Left forelimb (tissue), 1 donor: ENCODE measurements at places on chromosomes 1 and 21.

DNA sequence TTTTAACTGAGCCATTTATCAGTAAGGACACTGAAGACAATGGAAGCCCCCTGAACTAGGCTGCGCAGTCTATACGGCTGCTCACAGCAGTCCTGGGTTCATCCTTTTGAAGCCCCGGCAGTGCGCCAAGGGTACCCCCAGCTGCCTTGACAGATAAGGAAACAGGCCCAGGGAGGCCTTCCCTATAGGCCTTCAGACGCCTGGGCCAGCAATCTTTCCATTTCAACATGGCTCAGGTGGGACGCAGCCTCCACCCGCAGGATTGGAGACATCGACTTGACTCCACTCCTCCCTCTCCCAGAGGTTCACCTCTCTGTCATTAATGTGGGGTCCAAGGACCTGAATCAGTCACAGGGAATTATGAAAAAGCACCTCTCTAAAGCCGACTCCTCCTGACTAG lies 2.8 kb upstream of the LYPD8 start:
- DNase-seq: no peak

DNA sequence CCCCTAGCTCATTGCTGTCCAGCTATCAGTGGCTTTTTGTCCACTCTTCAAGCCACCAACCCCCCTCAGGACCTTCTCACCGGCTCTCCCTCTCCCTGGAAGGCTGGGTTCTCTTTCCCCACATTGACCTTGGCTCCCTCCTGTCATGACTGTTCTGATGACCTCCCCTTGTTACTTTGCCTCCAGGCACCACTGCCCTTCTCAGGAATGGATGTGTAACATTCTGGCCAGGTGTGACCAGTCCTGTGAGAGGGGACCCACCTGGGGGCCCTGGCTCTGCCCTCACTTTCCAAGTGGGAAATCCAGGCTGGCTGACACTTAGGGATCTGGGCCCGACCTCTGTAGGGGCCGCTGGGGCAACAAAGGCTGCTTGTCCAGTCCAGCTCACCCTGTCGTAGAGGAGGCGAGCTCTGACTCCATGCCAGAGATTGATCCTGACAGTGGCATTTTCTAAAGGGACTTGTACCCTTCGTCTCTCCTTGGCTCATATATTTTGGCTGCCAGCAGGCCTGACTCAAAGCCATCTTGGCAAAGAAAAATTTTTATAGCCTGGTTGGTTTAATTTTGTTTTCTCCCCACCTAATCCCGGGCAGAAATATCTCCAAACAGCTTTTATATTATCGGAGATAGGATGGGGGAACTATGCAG lies 37.9 kb upstream of the USP24 start:
- no peak for DNase-seq

- peak; percentile 72 for DNase-seq
These were observed 17.6 kb downstream of the FAM177B start for GRCh38 chr1:222754366-222755139.

- DNase-seq: peak; percentile 72
These were observed 1.1 kb upstream of the PRRX1 start for GRCh38 chr1:170662561-170663403.

GRCh38 chr21:25459365-25459764 lies 147.9 kb downstream of the MRPL39 start:
- no peak for DNase-seq

DNA sequence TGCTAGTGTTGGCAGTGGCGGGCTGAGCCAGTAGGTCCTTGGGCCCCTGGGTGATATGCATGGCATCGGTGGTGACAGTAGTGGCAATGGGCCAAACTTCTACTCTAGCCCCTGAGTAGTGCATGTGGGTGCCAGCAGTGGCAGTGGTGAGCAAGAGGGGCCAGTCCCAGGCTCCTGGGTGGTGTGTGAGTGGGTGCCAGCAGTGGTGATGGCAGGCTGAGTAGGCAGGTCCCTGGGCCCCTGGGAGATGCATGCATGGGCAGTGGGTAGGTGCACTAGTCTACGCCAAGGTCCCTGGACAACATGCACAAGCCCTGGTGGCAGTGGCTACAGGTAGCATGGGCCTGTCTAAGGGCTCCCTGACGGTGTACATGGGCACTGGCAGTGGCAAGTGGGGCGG lies 24.6 kb upstream of the TTC22 start:
- no peak for DNase-seq

- no peak for DNase-seq
These were observed 648.8 kb downstream of the NPHP4 start for GRCh38 chr1:5343256-5344020.

DNA sequence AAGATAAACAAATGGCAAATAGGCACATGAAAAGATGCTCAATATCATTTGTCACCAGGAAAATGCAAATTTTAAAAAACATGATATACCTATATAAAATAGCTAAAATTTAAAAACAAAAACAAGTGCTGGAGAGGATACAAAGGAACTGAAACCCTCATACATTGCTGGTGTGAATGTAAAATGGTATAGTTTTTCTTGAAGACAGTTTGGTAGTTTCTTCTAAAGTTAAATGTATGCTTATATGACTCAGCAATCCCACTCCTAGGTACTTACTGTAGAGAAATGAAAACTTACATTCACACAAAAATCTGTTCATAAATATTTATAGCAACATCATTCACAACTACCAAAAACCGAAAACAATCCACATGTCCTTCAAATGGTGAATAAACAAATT lies 11.2 kb downstream of the TAF12 start:
- DNase-seq: no peak

DNA sequence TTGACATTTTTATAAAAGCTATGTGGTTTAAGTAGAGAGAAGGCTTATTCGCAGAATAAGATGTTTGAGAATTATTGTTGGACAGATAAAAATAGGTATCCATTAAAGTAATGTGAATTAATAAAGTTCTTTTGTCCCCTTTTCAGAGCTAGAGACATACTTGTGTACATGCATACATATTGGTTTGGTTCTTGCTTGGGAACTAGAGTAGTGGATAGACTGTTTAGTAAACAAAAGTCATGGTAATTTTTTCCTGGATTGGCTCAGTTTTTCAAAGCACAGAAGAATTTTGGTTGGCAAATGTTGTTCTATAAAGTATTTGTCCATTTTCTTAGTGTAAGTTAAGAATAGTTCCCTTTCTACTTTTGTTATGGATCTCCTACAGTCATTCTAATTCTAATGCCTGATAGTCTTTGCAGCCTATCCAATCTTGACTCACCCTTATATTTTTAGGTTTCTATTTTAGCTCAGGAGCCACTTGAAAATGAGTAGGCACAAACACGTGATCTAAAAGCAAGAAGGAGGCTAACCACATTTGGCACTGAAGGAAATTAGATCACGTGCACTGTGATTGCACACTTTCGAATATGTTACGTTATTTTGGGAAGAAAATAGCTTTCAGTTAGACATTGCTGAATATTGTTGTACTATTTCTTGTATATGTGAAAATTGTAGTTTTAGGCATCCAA lies 47.0 kb downstream of the RABGAP1L start:
- no peak for DNase-seq

GRCh38 chr1:66360285-66360724 lies 173.6 kb upstream of the SGIP1 start:
- DNase-seq: no peak

- DNase-seq: no peak
These were observed 232.9 kb upstream of the SGIP1 start for GRCh38 chr1:66300972-66301451.

GRCh38 chr1:203444171-203444576 lies 31.4 kb upstream of the PRELP start:
- no peak for DNase-seq

- DNase-seq: peak; percentile 97
These were observed at the start of gene IPO9 for GRCh38 chr1:201828820-201829774. TSS of gene IPO9 (plus strand) at chr1:201829157. CDS start at chr1:201829210, 53 bp downstream.

- DNase-seq: peak; percentile 50
These were observed 27.3 kb downstream of the CDCP2 start for GRCh38 chr1:54125386-54126070.

- DNase-seq: no peak
These were observed 138.4 kb downstream of the PAPPA2 start for GRCh38 chr1:176601348-176601747.

DNA sequence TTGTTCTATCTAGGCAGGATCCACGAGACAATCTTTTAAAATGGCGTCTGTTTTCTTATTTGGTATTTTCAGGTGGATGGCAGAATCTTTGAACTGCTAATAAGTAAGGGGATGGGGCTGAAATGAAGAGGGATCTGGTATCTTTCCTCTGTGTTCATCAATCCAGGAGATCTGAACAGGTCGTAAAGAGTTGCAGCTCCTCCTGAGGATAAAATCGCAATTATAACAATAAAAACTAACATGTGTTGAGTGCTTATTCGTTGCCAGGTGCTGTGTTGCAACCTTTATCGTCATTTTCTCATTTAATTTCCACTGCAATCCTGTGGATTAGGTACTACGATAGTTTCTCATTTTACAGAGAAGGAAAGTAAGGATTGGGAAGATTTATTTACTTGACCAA lies 134.6 kb upstream of the DPYD start:
- DNase-seq: no peak

DNA sequence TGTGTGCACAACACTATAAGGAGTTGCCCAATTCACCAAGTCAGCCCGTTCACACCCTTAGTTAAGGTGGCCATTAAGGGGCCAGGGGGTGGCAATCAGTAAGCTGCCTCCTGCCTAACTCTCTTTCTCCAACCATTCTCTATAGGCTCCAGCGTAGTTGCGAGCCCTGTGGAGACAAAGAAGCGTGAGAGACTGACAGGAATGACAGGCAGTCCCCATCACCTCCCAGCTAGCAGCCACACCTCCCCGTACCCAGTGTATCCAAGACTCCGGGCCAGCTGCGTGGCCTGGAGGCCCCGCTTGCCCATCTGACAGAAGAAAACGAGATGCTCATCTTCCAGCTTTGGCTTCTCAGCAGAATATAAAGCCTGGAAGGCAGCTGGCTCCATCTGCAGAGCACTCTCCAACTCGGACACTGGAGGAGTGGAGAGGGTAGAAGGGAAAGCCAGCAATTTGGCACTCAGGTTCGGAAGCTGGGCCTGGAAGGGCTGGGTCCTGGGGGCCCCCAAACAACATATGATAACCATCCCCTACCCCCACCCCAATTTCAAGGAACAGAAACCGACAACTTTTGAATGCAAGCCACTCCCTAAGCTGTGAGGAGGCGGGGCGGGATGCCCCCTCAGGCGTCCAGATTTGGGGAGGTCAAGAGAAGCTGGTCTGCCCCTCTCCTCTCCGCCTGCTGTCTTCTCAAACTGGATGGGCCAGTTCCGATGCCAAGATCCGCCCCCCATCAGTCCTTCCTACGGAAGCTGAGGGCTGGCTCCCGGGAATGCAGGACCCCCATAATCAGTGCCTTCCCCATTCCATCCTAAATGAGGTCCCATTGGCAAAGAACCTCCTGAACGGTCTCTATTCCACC lies 872 bp downstream of the TSTD1 start:
- DNase-seq: no peak

DNA sequence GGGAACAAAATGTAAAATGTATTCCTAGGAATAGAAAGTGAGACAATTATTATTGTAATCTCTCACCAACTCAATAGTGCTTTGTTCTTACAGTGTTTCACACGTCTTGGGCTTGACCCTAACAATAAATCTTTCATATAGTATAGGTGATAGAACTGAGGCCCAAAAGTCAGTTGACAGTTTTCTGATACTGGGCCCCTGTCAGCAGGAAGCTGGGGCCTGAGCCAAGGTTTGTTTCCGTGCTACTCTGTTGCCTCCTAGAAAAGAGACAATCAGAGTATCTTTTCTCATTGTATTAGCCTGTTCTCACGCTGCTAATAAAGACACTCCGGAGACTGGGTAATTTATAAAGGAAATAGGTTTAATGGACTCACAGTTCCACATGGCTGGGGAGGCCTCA lies 5.0 kb downstream of the RRP1B start:
- no peak for DNase-seq

- DNase-seq: no peak
These were observed 47.1 kb upstream of the PLA2G2C start for GRCh38 chr1:20233394-20233793.

GRCh38 chr1:24391882-24392603 lies 21.5 kb downstream of the STPG1 start:
- no peak for DNase-seq

- no peak for DNase-seq
These were observed 44.4 kb downstream of the RNF11 start for GRCh38 chr1:51280321-51280978.

- DNase-seq: no peak
These were observed 21.5 kb upstream of the TMCO2 start for GRCh38 chr1:40226192-40226591.

- no peak for DNase-seq
These were observed 350.6 kb upstream of the NCAM2 start for GRCh38 chr21:20647607-20648006.

DNA sequence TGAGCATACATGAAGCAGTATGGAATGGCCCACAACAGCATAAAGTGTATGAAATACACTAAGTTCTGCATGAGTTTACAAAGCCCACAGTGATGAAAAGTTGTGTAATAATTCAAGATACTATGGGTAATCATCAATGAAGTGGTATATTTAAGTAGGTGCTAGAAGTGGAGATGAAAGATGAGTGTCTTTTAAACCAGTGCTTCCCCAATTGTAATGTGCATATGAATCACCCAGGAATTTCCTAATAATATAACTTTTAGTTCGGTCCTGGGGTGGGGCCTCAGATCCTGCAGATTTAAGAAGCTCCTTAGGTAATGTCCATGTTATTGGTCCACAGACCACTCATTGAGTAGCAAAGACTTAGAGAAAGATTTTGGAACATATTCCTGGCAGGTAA lies 184.9 kb downstream of the DUSP10 start:
- DNase-seq: no peak

- DNase-seq: no peak
These were observed 104.3 kb downstream of the GPATCH2 start for GRCh38 chr1:217526636-217527035.

GRCh38 chr21:27572696-27573095 lies 605.8 kb upstream of the ADAMTS5 start:
- DNase-seq: no peak

GRCh38 chr1:66563094-66563800 lies 29.3 kb downstream of the SGIP1 start:
- no peak for DNase-seq

GRCh38 chr1:79322511-79323027 lies 316.0 kb upstream of the ADGRL4 start:
- no peak for DNase-seq

- no peak for DNase-seq
These were observed 153.6 kb downstream of the OLFM3 start for GRCh38 chr1:101843160-101843559.
